HAP-1 (cell line): ENCODE measurements at places on chromosomes 5 and 9.

GRCh38 chr5:133357758-133358157 lies 254.6 kb downstream of the FSTL4 start:
- DNase-seq: no peak

GRCh38 chr9:127561491-127562278 lies 50.4 kb upstream of the STXBP1 start:
- DNase-seq: no peak

DNA sequence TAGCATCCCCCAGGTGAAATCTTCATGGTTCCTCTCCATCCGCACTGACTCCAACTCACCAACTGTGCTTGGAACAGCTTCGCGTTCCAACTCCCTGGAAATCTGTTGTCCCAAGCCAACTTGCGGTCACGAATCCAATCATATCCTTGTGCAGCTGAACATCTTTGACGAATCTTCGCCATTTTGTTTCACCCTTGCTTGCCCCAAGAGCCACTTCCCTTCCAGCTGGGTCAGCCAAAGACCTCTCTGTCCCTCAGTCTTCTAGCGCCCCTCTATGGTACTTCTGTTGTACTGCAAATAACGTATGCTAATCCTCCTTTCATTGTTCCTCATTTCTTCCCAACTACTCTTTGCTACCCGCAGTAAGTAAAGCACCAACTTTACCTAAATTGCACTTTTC lies 61.0 kb upstream of the TARS1 start:
- DNase-seq: peak; percentile 50

- DNase-seq: peak; percentile 22
These were observed 28.8 kb downstream of the AK8 start for GRCh38 chr9:132849185-132849706.

GRCh38 chr9:132152231-132152630 lies 9.6 kb upstream of the NTNG2 start:
- no peak for DNase-seq

DNA sequence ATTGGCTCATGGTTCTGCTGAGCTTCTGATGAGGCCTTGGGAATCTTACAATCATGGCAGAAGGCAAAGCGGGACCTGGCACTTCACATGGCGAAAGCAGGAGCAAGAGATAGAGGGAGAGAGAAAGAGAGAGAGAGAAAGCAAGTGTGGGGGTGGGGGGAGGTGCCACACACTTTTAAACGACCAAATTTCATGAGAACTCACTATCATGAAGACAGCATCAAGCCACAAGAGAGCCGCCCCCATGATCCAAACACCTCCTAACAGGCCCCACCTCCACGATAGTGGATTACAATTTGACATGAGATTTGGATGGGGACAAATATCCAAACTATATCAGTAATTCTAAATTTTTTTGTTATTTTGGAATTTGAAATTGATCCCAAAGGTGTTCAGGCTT lies 553.9 kb downstream of the PRR16 start:
- DNase-seq: no peak

DNA sequence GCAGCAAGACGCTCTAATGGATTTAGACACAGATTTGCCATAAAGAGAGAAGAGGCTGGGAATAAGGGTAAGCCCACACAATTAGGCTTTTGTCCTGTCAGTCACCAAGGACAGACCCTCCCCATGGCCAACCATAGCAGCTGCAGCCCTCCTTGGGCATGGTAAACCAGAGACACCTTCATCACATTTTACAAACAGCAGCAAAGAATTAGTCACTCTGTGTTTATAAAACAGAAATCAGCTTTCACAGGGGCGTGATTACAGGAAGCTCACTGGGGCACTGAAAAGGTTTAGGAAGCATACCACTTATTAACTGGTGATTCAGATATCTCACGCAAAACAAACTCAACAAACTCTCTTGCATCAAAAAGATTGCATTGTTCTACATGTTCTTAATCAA lies 37.3 kb upstream of the ZNF622 start:
- no peak for DNase-seq

- DNase-seq: no peak
These were observed 115.2 kb upstream of the RAPGEF1 start for GRCh38 chr9:131854896-131855613.

GRCh38 chr5:158483281-158483860 lies 616.3 kb downstream of the EBF1 start:
- DNase-seq: no peak

GRCh38 chr5:33675958-33676464 lies 215.8 kb downstream of the ADAMTS12 start:
- DNase-seq: no peak

- DNase-seq: peak; percentile 57
These were observed 101.0 kb upstream of the GABRG2 start for GRCh38 chr5:161966564-161966963.

DNA sequence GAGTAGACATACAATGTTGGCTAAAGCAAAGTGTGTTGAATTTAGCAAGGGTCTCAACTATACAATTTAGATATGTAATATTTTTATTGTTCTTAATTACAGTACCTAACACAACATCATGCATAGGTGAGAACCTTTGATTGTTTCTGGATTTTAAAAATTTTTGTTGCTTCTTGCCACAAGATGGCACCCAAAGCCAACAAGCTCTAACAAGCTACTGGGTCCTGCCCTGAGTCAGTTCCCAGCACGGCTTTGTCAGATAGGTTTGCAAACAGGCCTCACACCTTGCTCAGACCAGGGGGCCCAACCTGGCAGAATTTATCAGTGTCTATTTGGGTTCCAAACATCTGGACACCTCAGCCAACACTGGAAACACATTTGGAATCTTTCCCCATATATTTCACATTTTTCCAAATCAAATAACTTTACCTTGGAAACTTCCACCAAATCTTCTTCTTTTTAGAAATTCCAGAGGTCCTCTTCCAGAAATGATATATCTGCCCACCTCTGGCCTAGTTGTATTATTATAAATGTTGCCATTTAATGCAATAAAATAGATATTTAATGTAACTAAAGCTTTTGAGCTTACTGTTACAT lies 49.5 kb upstream of the EGFLAM start:
- peak; percentile 38 for DNase-seq

DNA sequence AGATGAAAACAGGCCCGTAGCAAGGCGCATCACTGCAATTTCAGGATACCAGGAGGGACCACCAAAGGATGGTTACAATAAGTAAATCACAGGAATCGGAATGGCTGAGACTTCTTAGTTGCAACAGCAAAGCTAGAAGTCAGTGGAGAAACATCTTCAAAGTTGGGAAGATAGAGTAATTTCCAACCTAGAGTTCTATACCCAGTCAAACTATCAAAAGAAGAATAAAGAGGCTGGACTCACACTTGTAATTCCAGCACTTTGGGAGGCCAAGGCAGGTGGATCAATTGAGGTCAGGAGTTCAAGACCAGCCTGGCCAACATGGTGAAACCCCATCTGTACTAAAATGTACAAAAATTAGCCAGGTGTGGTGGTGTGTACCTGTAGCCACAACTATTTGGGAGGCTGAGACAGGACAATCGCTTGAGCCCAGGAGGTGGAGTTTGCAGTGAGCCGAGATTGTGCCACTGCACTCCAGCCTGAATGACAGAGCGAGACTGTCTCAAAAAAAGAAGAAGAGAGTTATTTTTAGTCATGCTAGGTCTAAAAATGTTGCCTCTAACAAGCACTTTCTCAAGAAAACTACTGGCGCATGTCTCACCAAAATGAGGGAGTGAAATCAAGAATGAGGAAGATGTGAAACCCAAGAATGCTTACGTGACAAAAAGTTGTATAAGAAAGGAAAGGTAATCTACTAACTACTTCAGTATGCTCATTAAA lies 267.7 kb downstream of the DENND1A start:
- no peak for DNase-seq

DNA sequence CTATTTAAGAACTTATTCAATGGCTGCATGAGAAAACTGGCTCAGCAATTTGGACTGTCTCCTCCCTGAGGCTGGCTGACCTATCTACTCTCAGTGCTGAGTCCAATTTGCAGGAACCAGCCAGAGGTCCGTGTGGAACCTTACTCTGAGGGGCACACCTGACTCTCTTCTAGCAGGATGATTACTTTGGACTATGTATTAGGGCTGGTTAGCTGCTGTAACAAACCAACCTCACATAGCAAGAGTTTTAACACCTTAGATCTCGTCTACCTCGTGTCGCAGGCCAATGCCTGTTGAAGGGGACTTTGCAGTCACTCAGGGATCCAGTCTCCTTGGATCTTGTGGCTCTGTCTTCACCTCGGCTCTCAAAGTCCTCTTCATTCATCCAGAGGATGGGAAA lies 3.4 kb upstream of the FAM193B start:
- DNase-seq: no peak

DNA sequence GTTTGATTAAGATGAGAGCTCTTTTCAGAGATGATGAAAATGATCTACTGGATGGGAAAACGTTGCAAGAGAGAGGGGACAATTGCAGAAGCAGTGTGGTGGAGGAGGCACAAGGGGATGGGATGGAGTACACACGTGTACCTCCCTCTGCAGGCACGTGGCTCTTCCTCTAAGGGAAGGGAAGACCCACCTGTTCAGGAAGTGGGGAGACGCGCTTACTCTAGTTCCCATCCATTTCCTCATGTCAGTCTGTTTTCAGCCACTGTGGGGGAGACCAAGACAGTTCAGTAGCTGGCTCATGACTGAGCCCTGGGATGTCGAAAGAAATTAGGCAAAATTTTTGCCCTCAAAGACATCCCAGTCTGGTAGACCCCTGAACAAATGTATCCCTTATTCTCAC lies 619.2 kb upstream of the CLINT1 start:
- DNase-seq: no peak

DNA sequence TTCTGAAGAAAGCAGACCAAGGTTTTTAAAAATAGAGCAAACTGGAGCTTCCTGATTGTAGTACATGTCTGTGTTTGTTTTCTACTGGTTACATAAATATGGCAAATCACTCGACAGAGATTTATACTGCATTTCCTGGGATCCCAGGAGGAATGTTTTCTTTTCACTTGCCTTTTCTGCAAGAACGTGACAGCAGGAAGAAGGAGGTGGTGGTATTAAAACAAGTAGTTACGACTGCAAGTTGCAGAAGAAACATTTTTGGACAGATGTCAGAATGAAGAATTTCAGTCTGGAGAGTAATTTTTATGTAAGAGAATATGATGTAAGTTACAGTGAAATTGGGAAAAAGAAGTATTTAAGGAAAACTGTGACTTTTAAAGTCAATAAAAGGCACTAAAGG lies 253.7 kb upstream of the NFIL3 start:
- no peak for DNase-seq

GRCh38 chr5:14101922-14102321 lies 41.2 kb upstream of the TRIO start:
- no peak for DNase-seq
